GM06990 (cell line): ENCODE measurements at places on chromosomes 2 and 18.

DNA sequence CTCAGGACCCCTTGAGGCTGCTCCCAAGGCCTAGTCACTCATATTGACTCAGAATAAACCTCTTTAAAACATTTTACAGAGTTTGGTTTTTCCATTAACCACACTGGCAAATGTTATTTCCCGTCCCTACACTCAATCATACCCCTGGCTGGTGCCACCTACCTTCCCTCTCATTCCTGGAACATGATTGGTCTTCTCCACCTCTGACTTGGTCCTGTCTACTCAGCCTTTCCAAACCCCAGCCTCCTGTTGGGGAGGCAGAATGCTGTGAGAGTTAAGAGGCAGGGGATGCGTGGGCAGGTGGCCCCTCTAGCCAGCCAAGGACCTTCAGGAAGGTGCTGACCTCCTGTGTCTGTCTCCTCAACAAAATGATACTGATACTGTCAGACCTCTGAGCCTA, 149.3 kb downstream of the CABLES1 start:
- no peak for DNase-seq

DNA sequence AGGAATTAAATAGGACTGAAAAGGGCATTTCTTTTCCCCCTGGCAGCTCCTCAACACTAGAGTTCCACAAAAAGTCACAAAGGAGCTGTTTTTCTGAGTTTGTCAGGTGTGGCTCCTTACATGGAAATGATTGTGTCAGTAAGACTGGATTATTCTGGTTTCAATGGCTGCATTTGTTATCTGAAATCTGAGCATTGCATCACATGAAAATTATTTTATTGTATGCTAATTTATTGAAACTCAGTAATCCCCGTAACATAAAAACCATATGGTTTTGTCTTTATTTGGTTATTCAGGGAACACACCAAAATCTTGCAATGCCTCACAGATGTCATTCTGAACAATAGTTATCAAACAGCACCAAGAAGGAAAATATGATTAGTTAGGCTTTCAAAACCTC, 439.7 kb upstream of the TNP1 start:
- DNase-seq = no peak

GRCh38 chr18:5543036-5543680, 639 bp downstream of the EPB41L3 start:
- no peak for DNase-seq

DNA sequence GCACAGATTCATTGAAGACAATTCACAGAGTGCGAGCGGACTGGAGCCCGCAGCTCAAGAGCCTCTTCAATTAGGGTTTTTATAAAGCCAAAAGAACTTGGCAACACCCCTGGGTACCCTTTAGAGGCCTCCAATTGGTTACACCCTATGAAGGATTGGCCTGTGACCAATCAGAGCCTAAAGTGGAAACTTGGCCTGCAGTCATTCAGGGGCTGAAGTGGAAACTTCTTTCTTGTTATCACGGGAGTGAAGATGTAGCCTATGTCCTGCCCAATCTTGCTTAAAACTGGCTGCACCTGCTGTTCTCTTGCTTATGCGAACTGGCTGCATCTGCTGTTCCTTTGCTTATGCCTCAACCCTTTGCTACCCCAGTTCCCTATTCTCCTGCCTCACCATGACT, 1.8 kb upstream of the HJURP start:
- DNase-seq = no peak

- DNase-seq = no peak
Observed at GRCh38 chr2:137659616-137660015, 304.7 kb upstream of the HNMT start.

GRCh38 chr2:7899923-7900322, 781.9 kb upstream of the ID2 start:
- DNase-seq = no peak

DNA sequence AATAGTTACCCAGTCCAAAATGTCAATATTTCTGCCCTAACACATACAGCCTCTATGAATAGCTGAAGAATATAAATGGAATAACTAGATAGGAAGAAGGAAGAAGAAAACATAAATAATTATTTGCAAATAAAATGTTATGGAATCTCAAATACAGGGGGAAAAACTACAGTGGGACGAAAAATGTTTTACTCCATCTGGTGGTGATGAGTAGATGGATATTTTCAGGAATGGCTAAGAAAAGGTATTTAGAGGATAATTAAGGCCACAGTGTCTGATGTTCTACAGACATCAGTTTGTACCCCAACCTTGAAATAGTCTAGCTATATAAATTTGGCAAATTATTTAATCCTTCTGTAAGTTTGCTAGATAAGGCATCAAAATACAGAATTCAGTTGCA, 178.1 kb upstream of the FSHR start:
- no peak for DNase-seq

GRCh38 chr18:63257453-63257852, 62.1 kb downstream of the BCL2 start:
- no peak for DNase-seq

GRCh38 chr18:10038268-10038667, 124.5 kb downstream of the VAPA start:
- no peak for DNase-seq

DNA sequence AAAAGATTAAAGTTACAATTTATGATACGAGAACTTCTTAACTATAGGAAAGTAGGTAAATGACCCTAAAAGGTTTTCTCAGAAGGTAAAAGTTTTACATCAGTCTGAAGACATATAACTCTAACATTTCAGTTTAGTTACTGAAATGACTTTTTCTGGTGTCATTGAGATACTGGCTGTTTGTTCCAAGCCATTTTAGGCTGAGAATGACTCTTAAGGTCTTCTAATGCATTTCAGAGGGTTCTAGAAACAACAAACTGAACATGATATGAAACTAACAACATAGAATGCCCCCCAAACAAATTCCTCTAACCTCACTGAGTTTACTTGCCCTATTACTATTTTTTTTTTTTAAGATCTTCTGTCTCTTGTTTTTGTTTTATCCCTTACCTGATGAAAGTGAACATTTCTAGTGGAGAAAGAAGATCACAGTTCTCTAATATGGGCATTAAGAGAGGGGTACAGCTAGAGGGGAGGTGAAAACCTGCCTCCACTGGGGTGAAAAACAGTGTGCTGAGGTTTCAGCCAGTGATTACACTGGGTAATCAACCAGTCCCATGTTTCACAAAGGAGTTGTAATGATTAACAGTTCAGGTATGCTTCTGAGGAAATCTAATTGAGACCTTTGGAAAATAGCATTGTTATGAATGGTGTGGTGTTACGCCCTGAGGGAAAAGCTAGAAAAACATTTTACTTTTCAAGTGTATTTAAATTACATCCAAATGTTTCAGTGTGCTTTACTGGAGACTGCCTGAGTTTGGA, 11.2 kb downstream of the NABP1 start:
- no peak for DNase-seq
